ENCODE measurements at places on chromosomes 5 and 9.

DNA sequence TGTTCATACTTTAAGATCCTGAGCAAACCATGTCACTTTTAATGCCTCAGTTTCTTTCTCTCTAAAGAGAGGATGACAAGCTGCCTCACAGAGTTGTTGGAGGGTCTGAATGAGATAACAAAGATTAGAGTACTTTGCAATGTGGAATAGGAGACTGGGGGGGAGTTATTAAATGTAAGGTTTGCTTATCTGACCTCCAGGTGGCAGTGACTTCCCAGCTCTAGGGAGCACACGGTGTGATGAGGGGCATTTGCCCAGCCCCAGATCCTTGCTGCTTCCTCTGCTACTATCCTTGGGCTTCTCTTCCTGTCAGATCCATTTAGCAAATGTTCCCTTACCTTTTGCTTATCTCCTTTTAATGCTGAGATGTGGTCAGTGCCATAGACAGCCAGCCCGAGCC, 30.7 kb downstream of the ENHO start:
- DNase-seq = no peak

DNA sequence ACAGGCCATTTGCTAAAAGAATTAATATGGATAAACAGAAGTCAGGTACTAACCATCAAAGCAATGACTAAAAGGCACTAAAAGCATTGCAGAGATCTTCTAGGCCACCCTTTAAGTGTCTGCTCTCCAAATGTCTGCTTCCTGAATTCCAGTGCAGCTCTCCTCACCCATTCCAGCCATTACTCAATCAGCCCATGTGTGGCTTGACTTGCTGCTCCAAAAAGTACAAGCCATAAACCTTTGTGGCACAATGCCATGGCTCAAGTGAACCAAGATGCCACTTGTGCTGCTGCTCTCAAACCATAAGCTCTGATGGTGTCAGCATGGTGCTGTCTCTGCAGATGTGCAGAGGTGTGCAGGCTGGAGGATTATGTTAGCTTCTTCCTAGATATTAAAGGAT, 290.2 kb upstream of the POU5F2 start:
- DNase-seq = no peak

GRCh38 chr5:168424594-168425323, 61.5 kb upstream of the RARS1 start:
- no peak for DNase-seq

GRCh38 chr5:31726952-31727351, 88.0 kb downstream of the PDZD2 start:
- DNase-seq = no peak

- no peak for DNase-seq
Measured at GRCh38 chr5:178380541-178381074, 148.0 kb upstream of the PHYKPL start.

GRCh38 chr9:89388084-89388867, 70.0 kb downstream of the SECISBP2 start:
- no peak for DNase-seq

Measured in stimulated activated CD8-positive, alpha-beta memory T cell treated with anti-CD3 and anti-CD28 coated beads, Interleukin-12 subunit alpha, Interleukin-12 subunit beta, amount 100 ng/mL, for 1 hour (primary cell).